Activated CD4-positive, alpha-beta T cell treated with anti-CD3 and anti-CD28 coated beads, Interleukin-10, Interleukin-2, amounts not matched to agents 100 ng/mL and 50 ng/mL, durations not matched to agents 16 hours and 8 hours (primary cell): ENCODE measurements at places on chromosomes 7 and 10.

- no peak for DNase-seq
These were observed 97.9 kb upstream of the FZD8 start for GRCh38 chr10:35739998-35740397.

- DNase-seq = peak; percentile 14
These were observed 18.4 kb upstream of the SORCS3 start for GRCh38 chr10:104622598-104623209.

DNA sequence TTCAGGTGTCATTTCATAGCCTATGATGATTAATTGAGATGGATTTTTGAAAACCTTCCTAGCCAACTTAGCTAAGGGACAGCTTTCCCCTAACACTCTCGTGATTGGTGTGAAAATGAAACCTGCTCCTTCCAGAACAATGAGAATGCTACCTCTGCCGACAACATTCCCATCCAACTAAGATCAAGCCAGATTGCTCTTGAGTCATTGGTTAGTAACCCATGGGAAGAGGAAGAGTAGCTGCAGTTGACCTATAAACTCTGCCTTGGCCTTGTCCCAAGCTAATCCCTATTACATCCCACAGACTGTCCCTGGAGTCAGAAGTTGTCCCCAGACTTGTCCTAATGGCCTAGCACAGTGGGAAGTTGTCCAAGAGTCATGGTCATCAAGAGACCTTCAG lies 80.5 kb upstream of the SVIL start:
- DNase-seq = no peak

DNA sequence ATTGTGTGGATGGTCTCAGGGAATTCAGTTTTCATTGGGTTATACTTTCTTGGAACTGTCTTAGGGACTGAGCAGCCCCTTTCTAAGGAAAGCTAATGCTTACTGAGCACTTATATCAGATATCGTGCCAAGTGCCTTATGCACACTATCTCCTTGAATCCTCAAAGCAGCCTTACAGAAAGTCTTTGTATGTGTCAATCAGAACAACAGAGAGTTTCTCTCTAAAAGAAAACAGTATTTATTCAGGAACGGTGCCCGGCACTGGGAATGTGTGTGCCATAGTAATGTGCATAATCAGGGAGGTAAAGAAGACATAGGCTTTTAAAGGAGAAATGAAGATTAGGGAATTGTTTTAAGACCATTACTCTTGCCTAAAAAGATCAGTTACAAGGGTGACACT lies 17.3 kb downstream of the ANTXRL start:
- DNase-seq = no peak

- no peak for DNase-seq
These were observed 263.4 kb upstream of the GRB10 start for GRCh38 chr7:51046103-51046466.

GRCh38 chr7:132745510-132745909 lies 169.2 kb upstream of the PLXNA4 start:
- DNase-seq = no peak

- DNase-seq = no peak
These were observed 13.5 kb downstream of the GHRHR start for GRCh38 chr7:30977222-30977621.

DNA sequence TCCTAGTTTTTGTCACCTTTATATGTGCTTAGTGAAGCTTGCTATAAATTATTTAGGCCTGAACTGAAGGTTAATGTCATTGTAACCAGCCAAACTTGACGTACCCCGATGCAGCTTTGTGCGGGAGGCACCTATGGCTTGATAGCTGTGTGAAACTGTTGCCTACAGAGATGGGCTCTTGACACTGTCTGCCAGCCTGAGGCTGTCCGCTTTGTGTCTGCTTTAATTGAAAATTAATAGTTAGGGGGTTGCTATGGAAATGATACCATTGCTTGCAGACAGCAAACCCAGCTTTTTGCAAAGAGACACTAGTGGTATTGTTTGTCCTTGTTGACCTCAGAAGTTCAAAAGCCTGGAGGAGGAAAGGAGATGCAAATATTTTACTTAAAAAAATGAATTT lies 2.1 kb upstream of the FOXP2 start:
- DNase-seq = no peak

DNA sequence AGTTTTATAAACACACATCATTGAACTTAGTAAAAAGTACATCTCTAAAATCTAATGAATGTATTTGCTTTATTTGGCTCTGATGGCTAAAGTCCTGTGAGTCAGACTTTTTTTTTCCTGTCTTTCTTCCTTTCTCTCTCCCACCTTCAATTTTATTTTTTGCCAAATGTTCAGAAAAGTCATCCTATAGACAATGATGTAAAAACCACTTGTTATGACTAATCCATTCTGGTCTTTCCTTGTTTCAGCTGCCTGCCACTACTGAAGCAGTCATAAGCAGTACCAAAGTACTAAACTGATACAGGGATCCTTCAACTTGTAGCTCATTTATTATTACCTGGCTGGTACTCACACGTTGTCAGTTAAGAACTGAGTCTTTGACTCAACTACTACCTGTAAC lies 23.9 kb downstream of the HECTD2 start:
- DNase-seq = peak; percentile 32
